ENCODE measurements at places on chromosomes 6 and 20.
A peak's percentile ranks its signal among the peaks of the same experiment; 100 is the strongest.

DNA sequence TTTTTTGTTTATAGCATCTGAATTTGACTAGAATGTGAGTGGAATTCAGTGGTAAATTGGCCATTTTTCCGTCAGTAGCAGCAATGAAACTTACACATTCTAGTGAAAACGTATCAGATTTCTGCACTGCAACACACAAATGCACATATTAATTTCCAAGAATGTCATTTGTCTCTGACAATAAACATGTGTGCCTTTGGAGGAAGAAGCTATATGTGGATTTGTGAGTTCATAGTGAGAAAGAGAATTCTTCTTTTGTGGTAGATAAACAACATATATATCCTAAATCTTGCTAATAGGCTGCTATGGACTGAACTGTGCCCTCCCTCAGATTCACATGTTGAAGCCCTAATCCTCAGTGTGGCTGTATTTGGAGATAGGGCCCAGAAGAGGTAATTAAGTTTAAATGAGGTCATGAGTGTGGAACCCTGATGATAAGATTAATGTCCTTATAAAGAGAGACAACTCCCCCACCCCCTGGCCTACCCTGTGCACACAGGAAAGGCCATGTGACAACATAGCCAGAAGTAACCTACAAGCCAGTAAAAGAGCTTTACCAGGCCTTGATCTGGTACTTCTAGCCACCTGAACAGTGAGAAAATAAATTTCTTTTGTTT lies 200.2 kb upstream of the EYA4 start:
- no peak for DNase-seq

- no peak for DNase-seq
These were observed 86.2 kb upstream of the GPR6 start for GRCh38 chr6:109891924-109892323.

GRCh38 chr20:63135411-63135810 lies 80.5 kb downstream of the YTHDF1 start:
- DNase-seq, result no peak

DNA sequence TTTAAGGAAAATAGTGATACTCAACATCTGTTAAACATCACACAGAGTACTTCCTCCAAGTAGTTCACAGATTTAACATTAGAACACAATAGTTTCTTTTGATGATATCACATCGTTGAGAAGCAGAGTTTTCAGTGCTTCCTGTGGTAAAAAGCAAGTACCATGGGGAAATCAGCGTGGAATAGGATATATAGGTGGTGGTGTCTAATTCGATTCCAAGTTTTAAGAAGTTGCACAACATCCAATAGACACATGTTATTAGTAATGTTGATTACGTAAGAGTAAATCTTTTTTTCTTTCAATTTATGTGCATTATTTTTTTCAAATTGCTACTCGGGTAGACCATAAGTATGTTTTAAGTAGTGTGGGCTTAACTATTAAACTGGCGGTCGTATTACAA lies 360.7 kb downstream of the NKAIN2 start:
- no peak for DNase-seq

- no peak for DNase-seq
These were observed 449.6 kb downstream of the RFPL4B start for GRCh38 chr6:112796712-112797111.

DNA sequence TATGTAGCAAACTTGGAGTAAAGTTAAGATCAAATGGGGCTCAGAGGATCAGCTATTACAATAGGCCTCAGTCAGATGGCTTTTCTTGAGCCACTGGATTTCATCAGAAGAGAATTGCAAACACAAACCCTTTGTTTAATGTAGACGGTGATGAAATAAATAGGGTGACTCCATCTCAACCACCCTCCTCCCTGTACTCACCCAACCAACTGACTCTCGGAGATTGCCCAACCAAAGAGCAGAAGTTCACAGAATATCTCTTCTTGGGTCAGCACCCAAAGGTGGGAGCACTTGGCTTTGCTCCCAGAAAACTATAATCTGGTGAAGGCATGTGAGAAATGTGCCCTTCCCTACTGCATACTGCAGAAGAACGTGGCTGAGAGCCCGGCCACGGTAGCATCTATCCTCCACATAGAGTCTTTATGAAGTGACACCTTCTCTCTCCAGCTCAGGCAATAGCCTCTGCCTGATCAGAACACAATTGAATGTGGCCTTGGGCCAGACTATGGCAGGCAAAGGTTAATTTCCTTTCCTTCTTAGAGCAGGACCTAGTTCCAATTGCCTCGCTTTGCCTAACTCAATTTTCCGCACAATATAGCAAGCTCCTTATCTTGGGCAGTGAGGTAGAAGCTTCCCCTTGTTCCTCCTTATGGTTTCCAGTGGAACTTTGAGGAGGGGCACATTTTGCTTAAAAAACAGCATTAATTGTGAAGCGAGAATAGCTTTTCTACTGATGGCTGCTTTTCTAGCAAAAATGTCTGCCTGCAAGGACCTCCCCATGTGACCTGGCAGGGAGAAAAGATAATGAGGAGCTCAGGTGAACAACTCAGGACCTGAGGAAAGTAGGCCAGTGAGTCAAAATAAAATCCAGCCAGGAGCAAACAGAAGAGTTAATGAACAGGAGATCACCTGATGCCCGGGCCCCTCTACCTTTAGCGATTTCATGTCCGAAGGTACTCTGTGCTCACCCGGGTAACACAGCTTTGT lies 79.4 kb downstream of the GFOD1 start:
- peak; percentile 34 for DNase-seq

GRCh38 chr6:128370072-128370471 lies 150.3 kb downstream of the PTPRK start:
- peak; percentile 29 for DNase-seq

DNA sequence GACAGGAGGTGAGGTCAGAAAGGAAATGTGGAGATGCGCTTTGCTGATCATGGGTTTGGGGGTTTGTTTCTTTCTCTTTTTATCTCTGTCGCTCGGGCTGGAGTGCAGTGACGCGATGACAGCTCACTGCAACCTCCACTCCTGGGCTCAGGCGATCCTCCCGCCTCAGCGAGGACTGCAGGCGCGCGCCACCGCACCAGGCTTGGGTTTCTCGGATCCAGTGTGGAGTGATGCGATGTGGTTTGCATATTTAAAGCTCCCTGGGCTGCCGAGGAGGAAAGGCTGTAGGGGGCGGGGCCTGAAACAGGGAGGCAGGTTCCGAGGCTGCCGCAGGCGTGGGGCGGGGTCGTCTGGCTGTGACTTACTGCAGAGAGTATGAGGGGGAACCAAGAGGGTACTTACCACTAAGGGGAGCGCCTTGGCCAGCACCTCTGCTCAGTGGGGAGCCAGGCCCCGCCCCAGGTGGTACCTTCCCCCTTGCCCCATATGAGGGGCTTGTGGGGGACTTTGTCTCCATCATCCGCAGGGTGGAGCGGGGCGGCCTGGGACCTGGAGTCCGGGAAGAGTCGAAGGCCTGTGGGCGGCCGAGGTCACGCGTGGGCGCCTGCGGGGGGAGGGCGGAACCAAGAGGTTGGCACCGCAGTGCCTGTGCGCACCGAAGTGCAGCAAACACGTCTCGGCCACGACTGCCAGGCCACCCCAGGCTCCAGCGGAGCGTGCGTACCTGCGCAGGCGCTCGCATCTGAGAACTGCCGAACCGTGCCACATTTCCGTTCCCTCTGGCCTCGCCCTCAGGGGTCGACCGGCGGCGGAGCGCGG lies 12.7 kb upstream of the BAK1 start:
- DNase-seq, result no peak

DNA sequence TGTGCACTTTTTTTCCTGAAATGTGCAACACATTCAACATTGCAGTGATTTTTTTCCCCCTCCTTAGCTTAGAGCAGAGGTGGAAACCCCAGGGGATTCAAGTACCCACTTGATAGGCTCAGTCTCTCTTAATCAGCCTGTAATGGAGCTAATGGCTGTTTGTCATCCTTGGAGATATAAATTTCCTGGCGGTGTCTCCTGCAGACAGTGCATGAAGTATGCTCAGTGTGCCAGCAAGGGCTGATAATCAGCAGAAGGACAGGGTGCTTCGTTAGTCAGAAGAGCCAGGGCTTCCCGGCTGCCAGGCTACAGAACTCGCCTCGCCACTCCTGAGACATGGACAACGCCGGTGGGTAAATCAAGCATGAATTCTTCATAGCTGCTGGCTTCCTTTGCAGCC lies 69.8 kb upstream of the PHACTR2 start:
- no peak for DNase-seq

GRCh38 chr20:4244700-4245485 lies 229.5 kb upstream of the RNF24 start:
- DNase-seq, result no peak

DNA sequence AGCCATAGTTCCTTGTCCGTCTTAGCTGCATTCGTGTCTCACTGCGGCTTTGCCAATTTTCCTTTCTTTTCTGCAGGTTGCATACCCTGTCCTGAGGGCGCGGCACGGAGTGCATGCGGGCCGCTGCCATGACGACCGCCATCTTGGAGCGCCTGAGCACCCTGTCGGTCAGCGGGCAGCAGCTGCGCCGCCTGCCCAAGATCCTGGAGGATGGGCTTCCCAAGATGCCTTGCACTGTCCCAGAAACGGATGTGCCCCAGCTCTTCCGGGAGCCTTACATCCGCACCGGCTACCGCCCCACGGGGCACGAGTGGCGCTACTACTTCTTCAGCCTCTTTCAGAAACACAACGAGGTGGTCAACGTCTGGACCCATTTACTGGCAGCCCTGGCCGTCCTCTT lies 17.1 kb upstream of the EFHC1 start:
- no peak for DNase-seq

DNA sequence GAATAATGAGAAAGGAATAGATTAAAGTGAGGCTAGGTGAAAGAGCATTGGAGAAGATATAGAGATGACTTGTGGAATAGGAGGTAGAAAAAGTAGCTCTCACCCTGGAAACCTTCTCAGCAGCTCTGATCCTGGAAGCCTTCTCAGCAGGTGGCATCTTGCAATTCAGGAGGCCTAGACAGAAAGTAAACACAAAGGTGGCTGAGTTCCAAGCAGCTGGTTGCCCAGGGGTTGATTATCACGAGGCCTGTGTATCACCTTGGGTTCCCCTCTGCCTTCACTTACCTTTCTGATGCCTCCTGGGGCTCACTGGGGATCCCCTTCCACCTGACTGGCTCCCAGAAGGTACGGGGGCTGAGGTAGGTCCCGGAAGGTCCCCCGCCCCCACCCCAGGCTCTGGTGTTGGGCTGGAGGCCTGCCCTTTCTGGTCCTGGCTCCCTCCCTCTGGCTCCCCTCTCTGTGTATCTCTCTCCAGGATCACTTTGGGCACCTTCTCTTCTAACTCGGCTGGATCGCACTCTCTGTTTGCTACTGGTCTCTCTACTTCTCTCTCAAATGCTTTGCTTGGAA lies 9.7 kb downstream of the MDC1 start:
- DNase-seq, result no peak

GRCh38 chr20:23225407-23226060 lies 125.1 kb upstream of the NXT1 start:
- DNase-seq, result peak; percentile 33

- DNase-seq, result no peak
These were observed 76.5 kb upstream of the TMEM170B start for GRCh38 chr6:11460837-11461661.

DNA sequence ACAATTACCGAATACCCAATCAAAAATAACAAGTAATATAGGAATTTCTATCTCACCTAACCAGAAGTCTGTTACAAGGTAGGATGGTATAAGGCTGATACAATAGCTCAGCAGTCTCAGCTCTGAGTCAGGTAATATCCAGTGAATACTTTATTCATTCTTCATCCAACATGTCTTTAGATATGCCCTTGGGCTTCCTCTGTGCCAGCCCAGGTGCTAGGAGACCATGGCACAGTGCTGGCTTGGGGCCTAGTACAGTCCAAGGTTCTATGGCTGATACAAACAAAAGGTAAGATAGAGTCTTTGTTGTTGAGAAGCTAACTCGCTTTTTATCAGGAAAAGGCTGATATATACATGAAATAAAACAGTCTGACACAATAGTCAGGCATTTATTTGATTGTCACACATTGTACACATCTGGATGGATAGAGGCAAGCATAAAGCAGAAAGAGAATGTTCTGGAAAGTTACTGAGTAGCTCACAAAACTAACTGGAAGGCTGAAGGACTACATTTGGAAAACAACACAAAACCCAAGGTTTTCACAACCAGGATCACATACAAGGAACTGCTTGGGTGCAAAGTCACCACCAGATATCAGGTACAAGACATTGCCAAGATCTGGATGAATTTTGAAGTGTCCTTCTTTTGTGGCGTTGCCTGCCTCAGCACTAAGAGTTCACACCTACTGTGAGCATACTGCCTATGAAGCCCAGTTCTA lies 110.4 kb upstream of the SCAF8 start:
- no peak for DNase-seq

DNA sequence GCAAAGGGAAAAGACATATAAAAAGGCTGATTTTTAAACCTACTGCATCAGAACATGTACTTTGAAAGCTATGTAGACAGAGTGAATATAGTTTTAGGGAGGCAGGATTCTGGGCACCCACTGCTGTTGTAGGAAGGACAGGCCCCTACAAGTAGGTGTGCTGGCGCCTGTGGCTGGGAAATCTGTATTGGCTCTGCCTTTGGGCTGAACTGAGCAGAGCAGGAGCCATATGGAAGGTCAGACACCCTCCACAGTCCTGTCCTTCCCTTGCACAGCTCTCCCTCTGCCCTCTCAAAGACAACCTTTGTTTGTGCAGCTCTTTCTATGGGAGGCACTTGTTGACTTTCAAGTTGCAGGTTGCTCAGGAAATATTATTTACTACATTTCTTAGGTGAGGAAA lies 18.4 kb upstream of the ULBP3 start:
- DNase-seq, result no peak

- DNase-seq, result no peak
These were observed 71.1 kb downstream of the BFSP1 start for GRCh38 chr20:17460119-17460518.

- DNase-seq, result no peak
These were observed 8.7 kb upstream of the PDE7B start for GRCh38 chr6:135842618-135843392.

DNA sequence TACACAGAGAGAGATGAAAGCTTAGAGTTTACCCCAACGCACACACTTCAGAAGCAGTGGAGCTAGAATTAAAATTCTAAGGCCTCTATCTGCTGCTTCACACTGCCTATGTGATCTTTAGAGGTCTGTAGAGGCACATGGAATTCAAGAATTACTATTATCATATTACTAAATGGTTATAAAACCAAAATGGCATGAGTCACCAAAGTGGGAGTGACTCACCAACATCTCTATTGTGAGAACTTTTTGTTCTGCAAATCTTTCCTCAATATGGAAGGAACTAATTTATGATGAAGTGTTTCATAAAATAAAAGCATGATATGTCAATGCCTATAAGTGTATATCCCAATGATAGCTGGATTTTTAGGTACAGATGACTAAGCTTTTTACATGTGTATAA lies 28.5 kb upstream of the TMEM244 start:
- DNase-seq, result peak; percentile 60

GRCh38 chr6:111703723-111704122 lies 98.0 kb upstream of the TRAF3IP2 start:
- no peak for DNase-seq

Measured in fibroblast of skin of left biceps (primary cell).